ENCODE measurements at places on chromosomes 4 and X. TPM values are rescaled to one million over a fixed set of nuclear protein-coding genes. Genes with fewer than 3 reads are reported as not detected.

Gene C4orf33
- 14.9 TPM for total RNA-seq

Gene MAGEA10
- total RNA-seq: not detected

Gene MRFAP1L1
- total RNA-seq: 33.6 TPM

Gene ITM2A
- total RNA-seq: 35.3 TPM

Gene MAGEA2B
- not detected for total RNA-seq

Gene ZNF630
- 2.6 TPM for total RNA-seq

Gene MAGEE2
- 0.21 TPM for total RNA-seq

Gene ODAM
- total RNA-seq: not detected

Gene ASB5
- 1.7 TPM for total RNA-seq

Gene OTUD6A
- total RNA-seq: not detected

Gene ADGRG2
- total RNA-seq: 0.24 TPM

Gene CXCL11
- total RNA-seq: not detected

Gene GRID2
- total RNA-seq: not detected

Gene EXOC1L
- total RNA-seq: not detected

Gene VCX2
- not detected for total RNA-seq

Gene SERTM2
- not detected for total RNA-seq
